ENCODE measurements at places on chromosomes 16 and 17.

DNA sequence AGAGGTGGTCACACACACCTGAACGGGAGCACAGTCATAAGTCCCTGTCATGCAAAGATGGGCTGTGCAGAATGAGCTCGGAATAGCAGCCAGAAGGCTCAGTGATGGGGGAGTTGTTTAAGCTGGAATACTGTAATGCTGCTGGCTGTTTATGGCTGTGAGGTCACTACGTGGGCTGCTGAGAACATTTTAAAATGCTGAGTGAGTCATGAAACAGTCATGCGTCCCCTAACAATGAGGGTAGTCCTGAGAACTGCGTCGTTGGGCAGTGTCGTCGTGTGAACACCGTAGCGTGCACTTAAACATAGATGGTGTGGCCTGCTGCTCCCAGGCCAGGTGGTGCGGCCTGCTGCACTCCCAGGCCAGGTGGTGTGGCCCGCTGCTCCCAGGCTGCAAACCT is 39.7 kb downstream of the TBCD start:
- no peak for DNase-seq

DNA sequence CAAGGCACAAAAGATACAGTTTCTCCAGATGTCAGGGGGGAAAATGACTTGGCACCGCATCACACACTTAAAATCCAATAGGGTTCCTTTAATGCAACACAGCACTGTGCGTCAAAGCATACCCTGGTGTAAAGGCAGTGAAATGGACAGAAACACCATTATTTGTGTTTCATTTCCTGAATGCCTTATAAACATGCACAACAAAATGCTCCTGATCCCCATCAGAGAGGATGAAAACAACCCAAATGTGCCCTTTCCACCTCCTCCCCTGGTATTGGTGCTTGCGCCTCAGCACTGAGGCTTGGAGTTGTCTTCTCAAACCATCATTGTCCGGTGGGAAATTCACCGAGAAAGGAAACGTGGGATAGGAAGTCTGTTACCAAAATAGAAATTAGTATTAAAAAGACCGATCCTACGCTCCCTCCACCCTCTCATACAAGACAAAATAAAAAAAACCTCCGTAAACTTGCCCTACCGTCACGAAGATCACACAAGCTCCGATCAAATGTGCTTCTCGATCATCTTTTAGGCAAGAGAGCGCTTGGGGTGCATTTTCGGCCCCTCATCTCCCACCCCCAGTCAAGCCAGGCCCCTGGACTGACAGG is 722 bp downstream of the CDC27 start:
- no peak for DNase-seq

DNA sequence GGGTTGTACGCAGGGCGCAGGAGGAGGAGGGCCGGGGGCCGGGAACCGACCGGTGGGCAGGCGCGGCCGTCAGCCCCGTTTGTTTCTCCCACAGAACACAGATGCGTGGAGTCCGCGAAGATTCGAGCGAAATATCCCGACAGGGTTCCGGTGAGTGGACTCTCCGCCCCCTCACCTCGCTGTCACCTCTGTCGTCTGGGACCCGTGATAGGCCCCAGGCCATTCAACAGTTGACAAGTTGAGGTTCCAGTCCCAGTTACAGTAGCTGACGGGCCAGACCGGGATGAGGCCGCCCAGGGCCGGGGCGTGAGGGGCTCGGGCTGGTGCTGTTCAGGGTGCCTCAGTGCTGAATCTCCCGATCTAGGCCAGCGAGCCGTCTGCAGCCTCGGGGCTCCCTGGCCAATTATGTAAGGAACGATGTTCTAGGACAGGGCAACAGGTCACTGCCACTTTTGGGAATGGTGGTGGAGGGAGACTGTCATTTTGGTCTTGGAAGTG is 628 bp downstream of the GABARAPL2 start:
- no peak for DNase-seq

GRCh38 chr17:79991140-79991923 is 44.3 kb downstream of the TBC1D16 start:
- peak; percentile 34 for DNase-seq

GRCh38 chr16:69754143-69754468 is 620 bp downstream of the NOB1 start:
- DNase-seq: no peak

DNA sequence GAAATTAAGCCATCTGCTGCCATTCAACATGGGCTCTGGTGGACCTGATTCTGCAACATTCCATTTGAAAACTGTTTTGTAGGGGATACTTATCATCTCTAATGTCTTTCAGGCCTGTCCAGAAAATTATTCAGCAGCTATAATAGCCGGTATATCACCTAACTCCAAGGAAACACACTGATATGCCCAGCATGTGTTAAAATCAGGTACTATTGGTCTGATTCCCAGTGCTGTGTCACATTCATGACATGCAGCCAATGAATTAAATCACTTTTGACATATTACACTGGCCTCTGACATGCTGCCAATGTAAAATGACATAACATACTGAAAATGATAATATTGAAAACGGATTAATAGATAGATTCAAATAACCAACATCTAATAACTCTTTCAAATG is 60.5 kb upstream of the IRX5 start:
- DNase-seq: no peak

DNA sequence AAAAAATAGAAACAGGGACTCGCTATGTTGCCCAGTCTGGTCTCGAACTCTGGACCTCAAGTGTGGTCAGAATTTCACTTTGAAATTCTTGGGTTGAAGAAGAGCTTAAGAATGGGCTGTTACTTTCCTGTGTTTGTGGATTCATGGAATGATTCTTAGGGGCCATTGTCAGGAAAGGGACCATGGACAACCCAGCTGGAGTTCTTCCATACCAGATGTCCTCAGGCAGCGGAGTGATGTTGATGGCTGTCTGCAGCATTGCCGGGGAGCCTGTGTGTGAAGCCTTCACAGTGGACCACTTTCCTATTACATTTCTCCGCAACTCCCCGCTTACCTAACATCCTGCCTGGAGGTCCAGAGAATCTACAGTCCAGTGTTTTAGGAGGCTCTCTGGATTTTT is 145.9 kb downstream of the CLEC16A start:
- DNase-seq: no peak

GRCh38 chr17:39740357-39741111 is 2.8 kb downstream of the GRB7 start:
- DNase-seq: no peak

DNA sequence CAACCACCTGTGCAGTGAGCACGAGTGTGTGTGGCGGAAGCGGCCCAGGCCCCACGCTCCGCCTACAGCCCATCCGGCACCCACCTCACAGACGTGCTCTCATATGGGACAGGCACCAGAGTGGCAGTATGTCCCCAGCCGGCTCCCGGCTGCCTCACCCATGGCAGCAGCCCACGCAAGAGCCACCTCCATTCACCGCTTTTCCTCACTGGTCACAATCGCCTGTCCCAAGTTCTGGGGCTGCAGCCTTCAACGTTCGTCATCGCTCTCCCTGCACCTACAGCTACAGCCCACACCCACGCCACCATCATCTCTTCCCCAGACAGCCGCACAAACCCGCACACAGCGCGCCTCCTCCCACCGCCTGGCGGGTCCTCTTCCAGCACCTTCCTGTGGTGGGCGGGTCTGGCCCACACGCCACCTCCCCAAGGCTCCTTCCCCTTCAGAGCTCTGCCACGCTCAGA is 17.5 kb upstream of the TRAP1 start:
- no peak for DNase-seq

DNA sequence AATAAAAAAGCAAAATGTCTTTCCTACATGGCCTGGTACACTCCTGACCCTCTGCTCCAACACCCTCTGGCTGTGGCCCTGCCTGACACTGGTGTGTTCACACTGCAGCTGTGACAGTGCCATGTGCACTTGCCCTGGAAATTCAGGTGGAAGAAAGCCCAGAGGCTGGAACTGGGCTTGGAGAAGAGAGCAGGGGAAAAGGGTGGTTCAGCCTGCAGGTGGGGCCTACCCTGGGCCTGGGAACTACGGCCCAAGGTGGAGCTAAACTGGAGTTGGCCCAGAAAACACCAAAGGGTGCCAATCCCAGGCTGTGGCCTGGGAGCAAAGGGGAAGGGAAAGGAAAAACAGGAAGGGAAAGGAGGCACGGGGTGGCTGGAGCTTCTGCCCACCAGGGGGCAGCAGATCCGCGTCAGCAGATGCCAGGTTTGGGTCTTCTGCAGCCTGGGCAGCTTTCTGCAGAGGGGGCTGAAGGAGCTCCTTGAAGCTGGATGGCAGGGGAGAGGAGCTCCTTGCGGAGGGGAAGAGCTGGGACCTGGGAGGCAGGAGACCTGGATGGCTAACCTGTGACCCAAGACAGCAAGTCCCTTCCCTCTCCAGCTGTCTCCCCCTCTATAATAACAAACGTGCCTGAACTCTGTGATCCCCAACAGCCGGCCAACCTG is 15.4 kb upstream of the CTCF start:
- DNase-seq: no peak

- no peak for DNase-seq
Observed at GRCh38 chr17:65759532-65759931, 198.1 kb upstream of the AXIN2 start.

DNA sequence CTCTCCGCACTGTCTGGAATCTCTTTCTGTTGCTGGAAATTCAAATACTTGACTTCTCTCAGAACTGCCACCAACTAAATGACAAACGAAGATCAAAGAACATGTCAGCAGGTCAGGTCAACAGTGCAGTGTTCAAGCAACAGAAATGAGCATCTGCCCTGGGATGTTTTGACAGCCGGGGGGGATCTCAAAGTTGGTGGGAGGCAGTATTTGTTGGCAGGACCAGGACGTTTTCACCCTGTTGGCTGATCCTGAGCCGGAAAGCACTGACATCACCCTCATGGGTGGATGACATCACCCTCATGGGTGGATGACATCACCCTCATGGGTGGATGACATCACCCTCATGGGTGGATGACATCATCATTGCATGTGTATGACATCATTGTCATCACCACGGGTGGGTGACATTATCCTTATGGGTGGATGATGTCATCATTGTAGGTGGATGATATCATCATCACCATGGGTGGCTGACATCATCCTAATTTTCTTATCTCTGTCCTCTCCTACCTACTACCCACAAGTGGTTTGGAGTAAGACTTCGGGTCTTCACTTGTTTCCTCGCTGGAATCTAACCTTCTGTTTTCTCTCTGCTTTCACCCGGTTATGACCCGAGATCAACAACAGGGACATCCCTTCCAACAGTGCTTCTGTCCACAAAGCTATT is 18.9 kb downstream of the DNAH17 start:
- DNase-seq: no peak

DNA sequence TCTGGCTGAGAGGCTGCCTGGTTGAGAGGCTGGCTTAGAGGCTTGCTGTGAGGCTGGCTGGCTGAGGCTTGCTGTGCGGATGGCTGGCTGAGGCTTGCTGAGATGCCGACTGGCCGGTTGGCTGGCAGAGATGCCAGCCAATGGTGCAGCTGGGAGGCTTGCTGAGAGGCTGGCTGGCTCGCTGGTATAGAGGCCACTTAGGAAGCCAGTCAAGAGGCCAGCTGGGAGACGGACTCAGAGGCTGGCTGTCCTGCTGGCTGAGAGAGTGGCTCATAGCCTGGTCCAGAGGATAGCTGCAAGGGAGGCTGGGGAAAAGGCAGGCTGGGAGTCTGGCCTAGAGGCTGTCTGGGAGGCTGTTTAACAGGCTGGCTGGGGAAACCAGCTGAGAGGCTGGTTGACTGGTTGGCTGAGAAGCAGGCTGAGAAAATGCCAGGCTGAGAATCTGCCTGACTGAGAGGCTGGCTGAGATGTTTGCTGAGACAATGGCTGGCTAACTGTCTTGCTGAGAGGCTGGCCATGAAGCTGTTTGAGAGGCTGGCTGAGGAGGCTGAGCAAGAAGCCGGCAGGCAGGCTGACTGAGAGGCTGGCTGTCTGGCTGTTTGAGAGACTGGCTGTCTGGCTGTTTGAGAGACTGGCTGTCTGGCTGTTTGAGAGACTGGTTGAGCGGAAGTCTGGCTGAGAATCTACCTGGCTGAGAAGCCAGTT is 37.5 kb upstream of the ACSM2B start:
- no peak for DNase-seq

GRCh38 chr17:20171741-20172365 is 162.7 kb downstream of the SPECC1 start:
- DNase-seq: no peak

GRCh38 chr17:19017401-19017800 is 12.8 kb upstream of the FAM83G start:
- no peak for DNase-seq

GRCh38 chr16:81633147-81633619 is 145.9 kb upstream of the PLCG2 start:
- no peak for DNase-seq

GRCh38 chr16:66043326-66043725 is 323.2 kb upstream of the CDH5 start:
- no peak for DNase-seq

- no peak for DNase-seq
Observed at GRCh38 chr16:54152362-54153239, 134.0 kb downstream of the IRX3 start.

- no peak for DNase-seq
Observed at GRCh38 chr17:39200070-39200879, at the start of gene RPL19. RPL19 (plus strand) TSS chr17:39200283; CDS start chr17:39200345, 62 bp downstream.

DNA sequence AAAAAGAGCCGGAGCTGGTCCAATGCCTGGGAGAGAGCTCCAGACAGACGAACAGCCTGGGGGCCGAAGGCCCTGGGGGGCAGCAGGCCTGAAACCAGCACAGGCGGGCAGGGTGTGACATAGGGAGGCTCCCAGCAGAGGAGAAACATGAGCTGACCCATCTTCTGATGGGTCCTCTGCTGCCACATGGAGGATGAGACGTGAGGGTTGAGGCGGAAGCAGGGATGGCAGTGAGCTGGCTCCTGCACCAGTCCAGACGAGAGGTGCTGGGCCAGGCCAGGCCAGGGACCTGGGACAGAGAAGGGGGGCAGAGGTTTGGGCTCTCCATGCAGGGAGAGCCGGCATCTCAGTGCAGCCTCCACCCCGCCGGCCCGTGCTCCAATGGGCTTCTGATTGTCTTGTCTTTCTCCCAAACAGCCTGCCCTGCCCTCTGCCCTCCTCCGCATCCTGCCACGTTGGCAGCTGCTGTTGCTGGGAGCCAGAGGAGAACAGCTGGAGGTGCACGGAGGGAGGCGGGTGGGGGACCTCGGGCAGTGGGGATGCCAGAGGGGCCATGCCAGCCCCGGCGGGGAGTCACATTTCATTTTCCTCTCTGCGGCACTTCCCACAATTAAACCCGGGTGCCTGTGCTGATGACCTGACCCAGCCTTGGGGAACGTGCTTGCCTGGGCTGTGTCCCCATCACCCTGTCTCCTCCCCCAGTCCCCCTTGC is 139.1 kb upstream of the GSE1 start:
- peak; percentile 76 for DNase-seq

DNA sequence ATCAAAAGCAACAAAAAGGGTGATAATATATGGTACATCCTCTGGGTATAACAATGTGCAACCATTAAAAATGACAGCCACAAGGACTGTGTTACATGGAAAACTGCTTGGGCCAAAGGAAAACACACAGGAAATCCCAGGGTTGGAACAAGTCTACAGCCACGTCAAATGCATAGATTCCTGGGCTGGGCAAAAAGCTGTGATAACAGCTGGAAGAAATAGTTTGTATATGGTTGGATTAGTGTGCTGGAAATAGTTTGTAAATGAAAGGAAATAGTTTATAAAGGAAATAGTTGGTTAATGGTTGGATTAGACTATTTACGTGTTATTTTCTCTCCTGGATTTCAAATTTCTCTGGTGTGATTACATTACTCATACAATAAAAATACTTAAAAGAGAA is 2.6 kb downstream of the HSD17B2 start:
- no peak for DNase-seq

Measured in NCI-H524 treated with DMSO at 0.1 percent for 48 hours (cell line).